ENCODE measurements at places on chromosomes 12 and 14.

DNA sequence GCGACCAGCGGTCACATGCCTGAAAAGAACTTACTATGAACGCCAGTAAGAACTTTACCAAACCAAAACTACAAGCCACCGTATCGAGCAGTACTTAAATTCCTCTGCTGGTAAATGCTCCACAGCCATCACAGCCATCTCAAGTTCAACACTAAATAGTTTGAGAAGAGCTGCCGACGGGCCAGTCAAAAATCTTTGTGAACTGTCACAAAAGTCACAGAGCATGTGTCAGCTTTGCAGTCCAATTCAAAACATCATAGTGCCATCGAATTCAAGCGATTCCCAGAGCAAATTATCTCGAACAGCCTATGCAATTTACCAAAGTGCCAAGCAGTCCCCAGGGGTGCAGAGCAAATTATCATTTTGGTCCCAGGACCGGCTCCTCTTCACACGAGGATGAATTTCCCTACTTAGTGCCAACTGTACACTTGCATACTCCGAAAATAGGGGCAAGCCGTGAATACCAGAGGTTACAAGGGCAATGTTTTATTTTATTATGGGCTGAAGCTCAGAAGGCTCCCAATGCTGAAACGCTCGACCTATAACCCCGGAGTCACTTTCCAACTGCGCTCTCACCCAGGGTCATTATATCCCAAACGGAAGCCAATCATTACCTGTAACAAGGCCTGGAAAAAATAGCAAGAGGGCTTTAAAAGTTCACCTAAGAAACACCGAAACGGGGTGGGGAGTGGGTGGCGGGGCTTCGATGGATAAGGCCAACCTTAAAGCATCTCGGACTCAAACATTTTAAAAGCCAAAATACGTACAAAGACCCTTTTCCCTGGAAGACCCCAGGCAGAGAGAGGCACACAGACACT is 1.1 kb downstream of the LRP6 start:
- DNase-seq: no peak

DNA sequence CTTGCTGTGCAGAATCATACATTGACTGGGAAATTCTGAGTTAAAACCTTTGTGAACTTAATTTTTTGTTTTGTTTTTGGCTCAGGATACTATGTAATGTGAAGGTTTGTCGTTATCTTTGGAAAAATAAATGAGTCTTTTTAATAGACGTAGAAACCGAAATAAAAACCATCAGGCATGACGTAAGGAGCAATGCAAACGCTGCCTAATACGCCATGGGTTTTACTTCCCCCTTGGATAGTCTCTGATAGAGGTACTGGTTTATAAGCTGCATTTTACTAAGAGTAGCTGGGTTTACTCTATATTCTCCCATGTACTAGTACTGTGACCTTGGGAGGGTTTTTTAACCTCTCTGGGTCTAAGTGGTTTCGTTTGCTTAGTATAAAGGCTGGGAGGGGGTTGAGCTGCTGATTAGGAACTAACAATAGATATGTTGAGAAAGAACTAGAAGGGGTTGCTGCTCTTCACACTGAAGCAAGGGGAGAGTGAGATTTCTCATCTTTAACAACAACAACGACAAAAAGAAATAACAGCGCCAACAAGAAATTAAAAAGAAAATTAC is 66.8 kb upstream of the SLCO1C1 start:
- DNase-seq: no peak

- no peak for DNase-seq
Observed at GRCh38 chr14:105616802-105617192, 90.4 kb downstream of the TMEM121 start.

DNA sequence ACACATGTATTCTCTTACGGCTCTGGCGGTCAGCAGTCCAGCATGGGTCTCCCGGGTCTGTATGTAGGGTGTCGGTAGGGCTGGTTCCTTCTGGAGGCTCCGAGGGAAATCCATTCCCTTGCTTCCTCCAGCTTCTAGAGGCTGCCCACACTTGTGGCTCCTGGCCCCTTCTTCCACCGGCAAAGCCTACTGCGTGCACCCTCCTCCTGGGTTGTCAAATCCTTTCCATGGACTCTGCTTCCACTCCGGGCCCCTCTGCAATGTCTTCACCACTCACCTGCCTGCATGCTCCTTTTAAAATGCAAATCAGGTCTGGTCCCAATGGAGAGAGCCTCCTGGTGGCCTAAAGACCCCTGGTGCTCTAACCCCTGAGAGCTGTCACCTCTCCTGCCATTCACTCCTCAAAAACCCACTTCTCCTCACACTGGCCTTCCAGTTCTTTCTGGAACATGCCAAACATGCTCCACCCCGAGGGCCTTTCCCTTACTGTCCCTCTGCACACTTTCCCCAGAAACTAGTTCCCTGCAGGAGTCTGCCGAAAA is 108.5 kb downstream of the DICER1 start:
- DNase-seq: no peak

DNA sequence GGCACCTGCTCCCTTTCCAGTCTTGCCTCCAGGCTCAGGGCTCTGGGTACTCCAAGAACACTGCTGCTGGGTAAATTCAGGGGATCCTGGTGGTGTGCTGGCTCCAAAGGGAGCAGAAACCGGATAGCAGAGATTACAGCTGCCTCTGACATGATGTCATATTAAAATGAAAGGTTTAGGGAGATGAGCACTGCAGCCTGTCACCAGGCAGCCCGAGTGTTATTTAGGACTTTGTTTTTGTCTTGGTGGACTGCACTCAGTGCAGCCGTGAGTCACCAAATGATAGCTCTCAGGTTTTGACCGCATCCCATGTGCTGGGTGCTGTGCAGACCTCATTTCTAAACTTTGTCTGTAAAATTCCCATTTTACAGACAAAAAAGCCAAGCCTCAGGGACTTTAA is 266.0 kb upstream of the CRY1 start:
- DNase-seq: no peak

GRCh38 chr12:12197128-12197527 is 69.7 kb downstream of the LRP6 start:
- DNase-seq: no peak

- DNase-seq: no peak
Observed at GRCh38 chr14:32134448-32135097, 57.5 kb downstream of the ARHGAP5 start.

GRCh38 chr12:18658829-18659228 is 79.0 kb downstream of the PLCZ1 start:
- DNase-seq: no peak

GRCh38 chr12:24349051-24349799 is 399.8 kb upstream of the SOX5 start:
- no peak for DNase-seq

- no peak for DNase-seq
Observed at GRCh38 chr12:82931349-82932116, 244.8 kb downstream of the TMTC2 start.

DNA sequence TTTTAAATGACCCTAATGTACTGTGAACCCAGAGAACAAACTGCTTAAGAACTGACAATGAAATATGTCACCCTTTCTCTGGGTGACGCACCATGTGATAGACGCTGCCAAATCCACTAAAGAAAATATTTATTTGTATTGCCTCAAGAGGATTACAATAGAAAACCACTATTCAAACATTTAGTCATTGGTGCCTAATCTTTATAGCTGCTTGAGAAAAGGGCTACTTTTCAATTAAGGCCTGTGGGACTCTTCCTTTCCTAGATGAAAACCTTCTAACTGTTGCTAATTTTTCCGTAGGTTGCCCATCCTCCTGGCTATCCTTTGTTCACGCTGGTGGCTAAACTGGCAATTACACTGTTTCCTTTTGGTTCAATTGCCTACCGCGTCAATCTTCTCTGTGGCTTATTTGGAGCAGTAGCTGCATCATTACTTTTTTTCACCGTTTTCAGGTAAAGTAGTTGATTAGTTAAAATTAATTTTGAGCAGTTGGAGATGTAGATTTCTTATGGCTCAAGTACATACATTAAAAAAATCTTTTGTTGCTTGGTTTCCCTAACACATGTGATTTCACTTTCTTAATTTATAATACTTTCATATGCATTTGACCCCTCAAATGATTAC is 6.0 kb downstream of the TMEM260 start:
- DNase-seq: no peak

DNA sequence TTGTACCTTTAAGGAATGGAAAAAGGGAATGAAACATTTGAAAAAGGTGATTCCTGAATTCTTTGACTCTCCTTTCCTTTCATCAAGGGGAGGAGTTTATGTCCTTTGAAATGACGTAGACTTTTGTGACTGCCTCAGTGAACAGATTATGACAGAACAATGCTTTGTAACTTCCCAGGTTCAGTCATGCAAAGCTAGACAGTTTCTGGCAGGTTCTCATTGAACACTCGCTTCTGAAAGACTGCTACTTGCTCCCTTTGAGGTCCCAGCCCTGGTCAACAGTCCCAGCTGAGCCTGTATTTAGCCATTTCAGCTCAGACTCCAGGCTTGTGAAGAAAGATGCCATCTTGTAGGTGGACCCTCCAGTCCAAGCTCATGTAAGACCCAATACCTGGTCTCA is 1178.9 kb downstream of the BCL11B start:
- DNase-seq: no peak

DNA sequence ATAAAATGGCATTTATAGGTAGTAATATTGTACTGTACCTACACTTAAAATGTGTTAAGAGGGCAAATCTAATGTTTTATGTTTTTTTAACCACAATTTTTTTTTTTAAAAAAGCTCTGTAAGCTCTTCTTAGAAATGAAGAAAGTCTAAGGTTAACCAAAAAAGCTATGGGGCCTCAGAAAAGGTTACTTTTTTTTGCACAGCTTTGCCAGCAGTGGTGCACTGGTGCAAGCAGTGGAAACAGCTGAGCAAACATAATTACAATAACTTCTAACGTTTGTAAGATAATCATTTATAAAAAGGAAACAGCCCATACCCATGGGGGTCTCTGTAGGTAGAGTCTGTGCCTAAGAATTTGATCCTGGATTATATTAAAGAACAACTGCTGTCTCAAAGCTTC is 85.1 kb upstream of the NID2 start:
- no peak for DNase-seq

DNA sequence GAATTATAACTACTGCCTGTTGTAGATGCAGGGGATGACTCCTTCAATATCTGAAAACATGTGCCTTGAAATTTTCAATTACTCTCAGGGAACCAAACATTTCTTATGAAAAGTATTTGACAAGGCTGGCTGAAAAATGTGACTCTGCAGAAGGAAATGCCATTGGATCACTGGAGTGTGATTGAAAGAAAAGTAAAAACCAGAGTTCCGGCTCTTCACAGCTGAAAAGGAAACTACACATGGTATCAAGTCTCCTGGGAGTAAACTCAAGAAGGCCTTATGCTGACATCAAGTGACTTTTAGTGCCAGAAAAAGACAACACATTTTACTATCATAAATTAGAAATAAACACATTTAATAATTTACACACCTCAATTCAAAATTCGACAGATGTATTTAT is 693.0 kb downstream of the LRFN5 start:
- DNase-seq: no peak

DNA sequence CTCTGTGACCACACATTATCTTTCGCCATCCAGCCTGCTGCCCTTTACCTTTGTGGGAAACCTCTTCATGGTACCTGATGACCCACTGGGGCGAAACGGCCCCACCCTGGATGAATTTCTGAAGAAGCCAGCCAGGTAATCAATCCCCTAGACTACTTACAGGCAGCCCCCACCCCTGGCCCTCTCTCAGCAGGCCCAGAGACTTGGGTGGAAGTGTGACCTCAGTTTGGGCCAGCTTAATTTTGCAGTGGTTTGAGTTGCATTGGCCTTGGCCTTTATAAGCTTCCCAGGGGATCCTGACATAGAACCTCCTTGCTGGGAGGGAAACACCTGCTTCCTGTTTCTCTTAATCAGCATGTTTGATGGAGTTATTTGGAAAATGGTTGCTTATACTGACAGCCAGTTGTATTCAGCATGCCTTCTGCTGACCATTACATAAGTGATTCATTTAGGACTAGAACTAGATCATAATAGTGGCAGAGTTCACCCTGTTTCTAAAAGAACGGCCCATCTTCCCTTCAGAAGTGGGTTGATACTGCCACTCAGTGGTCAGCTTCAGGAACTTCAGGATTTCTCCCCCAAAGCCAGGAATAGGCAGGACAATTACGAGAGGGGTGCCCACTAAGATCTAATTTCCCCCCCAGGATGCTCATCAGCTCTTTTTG is 6.1 kb downstream of the SDR39U1 start:
- DNase-seq: no peak

- DNase-seq: no peak
Observed at GRCh38 chr14:90774316-90774715, 41.9 kb downstream of the TTC7B start.

- no peak for DNase-seq
Observed at GRCh38 chr14:75040959-75041358, 10.3 kb downstream of the MLH3 start.

GRCh38 chr14:64841121-64841651 is 38.5 kb downstream of the SPTB start:
- DNase-seq: no peak

DNA sequence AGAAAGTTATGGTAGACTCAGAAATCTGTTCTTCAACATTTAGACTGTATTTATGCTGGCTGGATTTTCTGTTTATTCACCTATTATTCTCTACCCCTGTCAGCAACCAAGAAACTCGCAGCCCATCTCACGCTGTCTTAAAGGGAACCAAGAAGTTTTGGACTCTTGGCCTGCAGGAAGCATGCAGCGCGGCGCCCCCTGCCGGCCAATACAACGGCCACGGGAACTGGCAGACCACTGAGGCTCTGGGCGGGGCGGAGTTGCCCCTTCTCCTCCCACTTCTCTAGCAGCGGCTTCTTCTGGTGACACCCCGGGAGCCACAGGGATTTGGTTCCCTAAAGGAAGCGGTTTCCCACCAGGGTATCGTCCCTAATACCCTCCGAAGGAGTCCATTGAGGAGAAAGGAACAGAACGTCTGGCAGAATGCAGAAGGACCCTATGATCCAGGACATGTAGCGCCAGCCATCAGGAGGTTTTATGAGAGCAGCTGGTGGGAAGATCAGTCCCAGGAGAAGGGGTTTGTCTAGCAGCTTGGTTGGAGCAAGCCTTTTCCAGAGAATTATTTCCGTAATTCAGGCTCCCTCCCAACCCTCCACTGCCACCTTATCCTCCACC is 21.0 kb upstream of the RNASE2 start:
- DNase-seq: peak; percentile 83

- DNase-seq: no peak
Observed at GRCh38 chr12:44618946-44619345, 257.2 kb downstream of the NELL2 start.

GRCh38 chr12:121095544-121096198 is 37.0 kb upstream of the P2RX7 start:
- DNase-seq: peak; percentile 92

DNA sequence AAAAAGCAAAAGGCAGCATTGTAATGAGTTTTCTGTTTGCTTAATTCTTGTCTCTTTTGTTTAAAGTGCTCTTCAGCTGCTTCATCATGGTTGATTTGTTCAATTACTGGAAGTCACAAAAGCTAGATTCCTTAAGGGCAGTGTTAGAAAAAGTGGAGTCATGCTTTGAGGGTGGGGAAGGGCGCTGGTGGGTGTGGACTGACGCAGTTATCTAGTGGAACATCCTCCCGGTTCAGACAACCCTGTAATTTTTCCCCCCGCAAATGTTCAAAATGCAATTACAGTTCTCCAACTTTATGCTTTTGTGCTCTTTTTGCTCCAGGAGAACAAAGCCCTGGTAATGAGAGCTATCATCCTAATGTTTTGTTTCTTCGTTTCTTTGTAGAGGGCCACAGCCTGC is 2.1 kb downstream of the AKAP6 start:
- no peak for DNase-seq

All from activated CD8-positive, alpha-beta memory T cell treated with anti-CD3 and anti-CD28 coated beads, Interleukin-2, amount 50 U/mL, for 48 hours (primary cell).